ENCODE measurements at places on chromosomes 1 and 21.

DNA sequence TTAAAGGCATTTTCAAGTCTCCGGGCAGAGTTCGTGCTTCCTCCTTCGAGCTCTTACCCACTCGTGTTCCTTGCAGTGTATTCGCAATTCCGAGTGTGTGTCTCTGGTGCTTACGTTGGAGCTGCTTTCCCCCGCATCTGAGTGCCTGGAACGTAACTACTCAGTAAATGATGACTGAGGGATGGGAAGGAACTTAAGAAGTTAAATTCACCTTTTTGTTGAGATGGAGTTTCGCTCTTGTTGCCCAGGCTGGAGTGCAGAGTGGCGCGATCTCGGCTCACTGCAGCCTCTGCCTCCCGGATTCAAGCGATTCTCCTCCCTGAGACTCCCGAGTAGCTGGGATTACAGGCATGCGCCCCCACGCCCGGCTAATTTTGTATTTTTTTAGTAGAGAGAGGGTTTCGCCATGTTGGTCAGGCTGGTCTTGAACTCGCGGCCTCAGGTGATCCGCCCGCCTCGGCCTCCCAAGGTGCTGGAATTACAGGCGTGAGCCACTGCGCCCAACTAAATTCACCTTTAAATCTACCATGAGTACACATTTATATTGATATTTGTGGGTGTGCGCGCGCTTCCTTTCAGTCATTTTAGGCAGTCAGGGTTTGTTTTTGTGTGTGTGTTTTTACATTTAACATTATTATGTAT is 837 bp downstream of the NDUFS5 start:
- DNase-seq = no peak

DNA sequence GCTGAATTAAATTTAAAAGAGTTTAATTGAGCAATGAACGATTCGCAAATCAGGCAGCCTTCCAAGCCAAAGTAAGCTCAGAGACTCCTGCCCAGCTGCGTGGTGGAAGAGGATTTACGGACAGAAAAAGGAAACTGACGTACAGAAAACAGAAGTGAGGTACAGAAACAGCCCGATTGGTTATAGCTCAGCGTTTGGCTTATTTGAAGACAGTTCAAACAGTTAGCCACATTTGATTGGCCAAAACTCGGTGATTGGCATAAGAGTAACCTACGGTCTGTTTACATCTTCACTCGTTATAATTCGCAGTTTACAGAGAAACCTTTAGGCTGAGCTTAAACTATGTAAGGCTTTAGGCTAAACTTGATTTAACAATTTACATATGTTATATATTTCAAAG is 46.9 kb downstream of the CR1L start:
- no peak for DNase-seq

- DNase-seq = no peak
These were observed 34.6 kb upstream of the CD55 start for GRCh38 chr1:207286786-207287468.

GRCh38 chr1:14970115-14970798 is 183.3 kb upstream of the TMEM51 start:
- DNase-seq = peak; percentile 36

DNA sequence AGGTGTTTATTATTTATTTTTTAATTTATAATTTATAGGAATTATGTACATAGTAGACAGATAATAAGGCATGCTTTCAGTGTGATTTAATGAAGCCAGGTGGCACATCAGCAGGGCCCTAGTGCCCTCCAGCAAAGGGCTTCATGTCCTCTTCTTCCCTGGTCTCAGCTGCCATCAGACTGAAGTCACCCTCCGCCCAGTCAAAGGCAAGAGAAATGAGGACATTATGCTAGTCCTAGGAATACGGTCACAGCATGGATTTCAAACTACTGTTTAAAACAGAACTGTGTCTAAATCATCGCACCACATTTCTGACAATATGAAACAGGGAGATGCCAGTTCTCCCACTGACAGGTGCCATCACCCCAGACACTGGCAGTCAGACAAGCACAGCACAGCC is 168.1 kb downstream of the SEC16B start:
- no peak for DNase-seq

DNA sequence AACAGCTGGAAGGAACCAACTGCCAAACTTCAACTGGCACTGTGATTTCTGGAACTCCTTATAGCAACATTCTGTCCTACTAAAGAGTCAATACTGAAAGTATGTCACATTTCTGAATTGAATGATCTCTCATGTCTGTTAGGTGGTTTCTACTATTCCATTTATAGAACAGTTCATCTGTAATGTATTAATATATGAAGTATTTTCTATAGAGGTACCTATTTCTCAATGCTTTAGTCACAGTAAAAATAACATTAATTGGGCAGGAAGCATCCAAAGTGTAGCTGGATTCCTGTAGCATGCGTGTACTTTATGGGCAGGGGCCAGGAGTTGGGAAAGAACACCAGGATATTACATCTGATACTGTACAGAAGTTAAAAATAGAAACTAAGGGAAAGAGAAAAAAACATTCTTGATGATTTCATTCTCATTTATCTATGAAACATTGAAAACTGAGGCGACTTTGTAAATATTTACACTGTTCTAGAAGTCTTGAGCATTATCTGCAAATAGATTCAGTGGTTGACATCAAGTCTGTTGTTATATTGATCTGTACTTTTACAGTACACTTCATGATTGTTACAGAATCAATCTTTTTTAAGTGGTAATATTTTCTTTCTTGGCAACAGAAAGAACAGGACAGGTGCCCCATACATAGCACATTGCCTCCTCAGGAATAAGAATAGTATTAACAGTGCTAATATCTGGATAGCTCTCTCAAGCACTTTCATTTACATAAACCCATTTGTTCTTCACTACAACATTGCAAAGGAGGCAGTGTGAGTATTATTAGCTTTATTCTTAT is 6.2 kb upstream of the ZNF281 start:
- DNase-seq = no peak

- DNase-seq = no peak
These were observed 65.4 kb upstream of the IPO9 start for GRCh38 chr1:201763455-201764140.

- no peak for DNase-seq
These were observed 17.5 kb upstream of the CDA start for GRCh38 chr1:20571427-20571826.

- no peak for DNase-seq
These were observed 1.3 kb downstream of the GNG12 start for GRCh38 chr1:67831850-67832513.

DNA sequence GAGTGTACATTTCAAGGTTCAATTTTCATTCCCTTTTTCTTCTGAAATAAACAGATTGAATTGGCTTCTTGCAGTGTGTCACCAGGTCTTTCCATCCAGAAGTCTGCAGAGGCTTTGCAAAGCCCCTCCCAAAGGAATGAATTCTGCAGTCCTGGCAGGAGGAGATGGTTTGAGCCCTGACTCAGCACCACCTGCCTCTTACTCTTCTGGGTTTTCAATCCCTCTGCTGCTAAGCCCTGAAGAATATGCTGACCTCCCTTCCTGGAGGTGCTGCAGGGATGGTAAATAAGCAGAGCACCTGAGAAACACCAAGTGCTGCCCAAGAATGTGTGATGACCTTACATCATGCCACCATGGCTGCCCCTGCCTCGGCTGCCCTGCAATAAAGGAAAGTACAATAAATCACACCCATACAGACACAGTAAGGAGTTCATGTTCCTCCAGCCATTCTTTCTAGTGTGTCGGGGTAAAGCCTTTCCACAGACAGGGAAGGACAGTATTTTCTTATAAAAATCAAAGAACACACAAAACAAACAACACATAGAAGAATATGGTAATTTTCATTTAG is 209.2 kb downstream of the ZNF326 start:
- no peak for DNase-seq

DNA sequence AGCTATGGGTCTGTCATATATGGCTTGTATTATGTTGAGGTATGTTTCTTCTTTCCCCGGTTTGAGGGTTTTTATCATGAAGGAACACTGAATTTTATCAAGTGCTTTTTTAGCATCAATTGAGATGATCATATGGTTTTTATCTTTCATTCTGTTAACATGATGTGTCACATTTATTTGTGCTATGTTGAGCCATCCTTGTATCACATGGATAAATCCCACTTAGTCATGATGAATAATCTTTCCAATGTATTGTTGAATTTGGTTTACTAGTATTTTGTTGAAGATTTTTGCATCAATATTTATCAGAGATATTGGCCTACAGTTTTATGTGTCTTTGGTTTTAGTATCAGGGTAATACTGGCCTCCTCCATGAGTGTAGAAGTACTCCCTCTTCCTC is 61.7 kb downstream of the GPR137B start:
- no peak for DNase-seq

DNA sequence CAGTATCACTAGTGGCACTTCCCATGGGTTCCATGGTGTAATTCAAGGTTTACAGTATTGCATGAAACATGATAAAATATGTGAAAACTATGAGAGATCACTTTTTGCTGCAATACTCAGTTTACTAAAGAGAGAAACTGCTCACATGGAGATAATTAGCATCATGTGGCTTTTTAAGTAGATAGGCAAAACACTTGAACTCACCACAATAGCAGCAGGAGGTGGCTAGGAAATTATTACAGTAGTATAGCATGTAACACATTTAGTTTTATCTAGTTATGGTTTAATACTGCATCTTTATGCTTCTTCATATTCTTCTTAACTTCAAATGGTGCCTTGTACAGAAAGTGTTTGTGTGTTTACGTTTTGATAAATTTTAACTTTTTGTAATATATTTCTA is 698.5 kb upstream of the BRINP3 start:
- no peak for DNase-seq

DNA sequence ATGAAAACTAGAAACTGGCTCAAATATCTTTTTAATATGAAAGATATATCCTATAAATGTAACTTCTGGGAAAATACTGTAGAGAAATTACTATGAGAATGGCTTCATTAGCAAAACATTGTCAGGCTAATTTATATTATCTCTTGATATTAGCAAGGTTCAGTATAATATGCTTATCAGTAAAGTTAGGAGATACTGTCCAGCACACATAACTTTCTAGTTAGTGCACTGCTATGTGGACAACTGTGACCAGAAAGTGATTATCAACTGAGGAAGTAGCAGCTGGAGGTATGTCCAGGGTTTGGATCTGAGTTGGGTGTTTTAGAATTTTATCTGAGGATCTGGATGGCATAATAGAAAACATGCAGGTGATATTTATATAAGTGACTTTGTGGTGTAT is 7.5 kb downstream of the LRRC8C start:
- DNase-seq = no peak

GRCh38 chr1:243244432-243244841 is 10.6 kb downstream of the CEP170 start:
- DNase-seq = no peak

GRCh38 chr1:91427741-91428140 is 23.1 kb upstream of the HFM1 start:
- no peak for DNase-seq

- DNase-seq = no peak
These were observed 28.9 kb downstream of the ITLN2 start for GRCh38 chr1:160925652-160926244.

DNA sequence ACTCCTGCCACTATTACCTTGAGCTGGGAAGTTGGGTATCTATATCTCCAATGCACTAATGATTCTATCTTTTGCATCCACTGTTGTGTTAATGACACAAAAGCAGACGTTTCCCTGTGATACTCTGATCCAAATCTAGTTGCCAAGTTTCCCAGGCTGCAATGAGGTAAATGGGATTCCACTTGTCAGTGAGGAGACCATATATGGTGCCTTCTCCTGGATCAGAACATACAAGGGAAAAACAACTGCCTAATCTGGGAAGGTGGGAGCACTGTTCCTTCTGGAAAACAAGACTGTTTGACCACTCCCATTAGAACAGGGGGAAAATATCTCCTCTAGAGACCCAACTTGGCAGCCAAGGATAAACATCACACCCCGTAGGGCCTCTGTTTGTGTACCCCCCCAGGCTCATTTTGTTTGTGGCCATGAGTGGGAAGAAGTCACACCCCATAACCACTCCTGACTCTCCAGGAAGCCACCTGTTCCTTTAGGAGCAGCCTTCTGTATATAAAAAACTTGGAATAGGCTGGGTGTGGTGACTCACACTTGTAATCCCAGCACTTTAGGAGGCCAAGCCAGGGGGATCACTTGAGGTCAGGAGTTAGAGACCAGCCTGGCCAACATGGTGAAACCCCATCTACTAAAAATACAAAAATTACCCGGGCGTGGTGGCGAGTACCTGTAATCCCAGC is 28.5 kb upstream of the SLC6A9 start:
- DNase-seq = no peak

DNA sequence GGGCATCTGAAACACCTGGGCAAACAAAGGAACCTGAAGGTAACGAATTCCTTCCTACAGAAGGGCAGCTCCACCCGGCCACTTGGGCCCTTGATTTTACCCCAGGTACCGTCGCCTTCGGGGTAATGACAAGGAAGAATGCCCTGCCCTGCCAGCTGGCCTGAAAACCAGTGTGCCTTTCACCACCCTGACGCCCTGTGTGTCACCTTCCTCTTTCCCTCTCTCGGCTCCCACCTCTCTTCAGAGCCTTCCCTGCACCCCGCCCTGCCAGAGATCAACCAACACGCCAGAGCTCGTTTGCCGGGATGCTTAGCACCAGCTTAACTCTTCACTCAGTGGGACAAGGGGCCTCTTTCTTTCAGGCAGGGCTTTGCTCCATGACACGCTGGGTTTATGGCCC is 86.0 kb downstream of the SIM2 start:
- no peak for DNase-seq

DNA sequence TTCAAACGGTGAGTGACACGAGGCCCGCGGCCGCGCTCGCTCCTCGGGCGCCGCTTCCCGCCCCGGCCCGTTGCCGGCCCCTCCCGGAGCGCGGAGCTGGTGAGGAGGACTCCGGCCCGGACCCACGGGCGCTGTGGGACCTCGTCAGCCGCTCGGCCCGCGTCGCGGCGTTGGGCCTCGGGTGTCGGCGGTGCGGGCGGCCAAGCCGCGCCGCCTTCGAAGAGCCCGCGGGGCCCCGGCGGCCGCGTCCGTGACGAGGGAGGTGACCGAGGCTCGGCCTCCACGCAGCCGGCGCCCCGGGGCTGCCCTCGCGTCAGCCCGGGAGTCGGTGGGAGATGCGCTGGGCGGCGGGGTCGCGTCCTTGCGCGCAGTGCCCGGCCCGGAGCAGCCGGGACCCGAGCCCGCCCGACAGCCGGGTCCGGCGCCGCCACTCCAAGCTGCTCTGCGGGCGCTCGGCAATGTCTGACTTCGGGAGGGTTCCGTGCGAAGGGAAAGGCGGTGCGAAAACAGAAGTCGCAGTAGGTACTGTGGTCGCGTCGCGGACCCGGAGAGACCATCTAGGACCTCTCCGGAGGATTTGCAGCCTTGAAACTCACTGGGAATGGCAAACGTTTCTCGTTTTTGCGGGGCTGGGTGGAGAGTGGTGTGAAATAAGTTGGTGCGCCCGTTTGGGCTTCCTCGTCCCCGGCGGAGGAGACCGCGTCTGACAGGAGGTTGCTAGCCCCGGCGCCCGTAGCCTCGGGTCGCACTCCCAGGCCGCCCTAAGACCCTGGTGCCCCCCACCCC is 829 bp downstream of the SPEN start:
- peak; percentile 29 for DNase-seq
